ENCODE measurements at places on chromosomes 1 and 21. TPM values are rescaled to one million over a fixed set of nuclear protein-coding genes. Genes with fewer than 3 reads are reported as not detected.

GRCh38 chr21:44818640-44819011 is 764 bp upstream of the SUMO3 start:
- DNase-seq, result no peak

- DNase-seq, result no peak
Measured at GRCh38 chr1:61740751-61741700, 1.3 kb upstream of the PATJ start.

GRCh38 chr1:197144570-197145325 is 1.7 kb downstream of the ASPM start:
- no peak for DNase-seq

Gene HAPLN2
- total RNA-seq, result 0.09 TPM

GRCh38 chr1:224329484-224329841 is 509 bp downstream of the NVL start:
- no peak for DNase-seq

Gene OR4F29
- not detected for total RNA-seq

GRCh38 chr21:43971201-43971991 is 40.7 kb upstream of the TRAPPC10 start:
- no peak for DNase-seq

- no peak for DNase-seq
Measured at GRCh38 chr1:218402786-218403120, 57.6 kb downstream of the TGFB2 start.

- no peak for DNase-seq
Measured at GRCh38 chr1:183355797-183356196, 62.4 kb downstream of the NMNAT2 start.

DNA sequence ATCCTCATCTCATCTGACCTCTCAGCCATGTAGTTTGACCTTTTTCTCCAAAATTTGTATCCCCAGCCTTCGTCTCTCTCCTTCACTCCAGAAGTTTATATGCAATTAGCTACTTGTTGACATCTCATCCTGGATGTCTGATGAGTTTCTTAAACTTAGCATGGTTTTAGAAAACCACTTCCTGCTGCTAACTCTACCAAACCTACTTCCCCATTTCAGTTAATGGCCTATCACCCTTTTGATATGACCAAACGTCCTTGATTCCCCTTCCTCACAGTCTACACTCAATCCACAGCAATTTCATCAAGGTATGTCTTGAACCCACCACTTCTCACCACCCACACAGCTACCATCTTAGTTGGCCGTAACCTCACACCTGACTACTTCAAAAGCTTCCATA is 121.9 kb downstream of the LRRC40 start:
- no peak for DNase-seq

GRCh38 chr21:26140164-26140579 is 30.4 kb downstream of the APP start:
- no peak for DNase-seq

Gene SMYD3
- 27.0 TPM for total RNA-seq

Gene RAP1GAP
- 3.5 TPM for total RNA-seq

- DNase-seq, result no peak
Measured at GRCh38 chr1:119781434-119782210, 12.9 kb upstream of the HMGCS2 start.

Gene HSD3B1
- total RNA-seq, result 0.09 TPM

Gene TMEM54
- 2.2 TPM for total RNA-seq

DNA sequence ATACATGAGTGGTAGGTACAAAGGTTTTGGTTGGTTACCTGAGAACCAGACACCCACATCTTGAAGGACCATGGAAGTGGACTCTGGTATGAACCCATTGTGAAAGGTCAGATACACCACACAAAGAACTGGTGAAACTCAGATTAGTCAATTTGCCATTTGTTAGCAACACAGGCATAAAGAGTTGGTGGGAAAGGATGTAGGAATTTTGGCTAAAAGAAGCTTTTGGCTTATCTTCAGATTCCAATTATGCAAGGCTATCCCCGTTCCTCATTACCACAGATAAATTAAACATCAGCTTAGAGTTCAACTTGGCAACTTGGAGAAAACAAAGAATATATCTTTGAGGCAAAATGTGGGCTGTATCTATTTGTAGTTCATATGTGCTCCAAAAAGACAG is 87.0 kb upstream of the IRF2BP2 start:
- DNase-seq, result no peak

DNA sequence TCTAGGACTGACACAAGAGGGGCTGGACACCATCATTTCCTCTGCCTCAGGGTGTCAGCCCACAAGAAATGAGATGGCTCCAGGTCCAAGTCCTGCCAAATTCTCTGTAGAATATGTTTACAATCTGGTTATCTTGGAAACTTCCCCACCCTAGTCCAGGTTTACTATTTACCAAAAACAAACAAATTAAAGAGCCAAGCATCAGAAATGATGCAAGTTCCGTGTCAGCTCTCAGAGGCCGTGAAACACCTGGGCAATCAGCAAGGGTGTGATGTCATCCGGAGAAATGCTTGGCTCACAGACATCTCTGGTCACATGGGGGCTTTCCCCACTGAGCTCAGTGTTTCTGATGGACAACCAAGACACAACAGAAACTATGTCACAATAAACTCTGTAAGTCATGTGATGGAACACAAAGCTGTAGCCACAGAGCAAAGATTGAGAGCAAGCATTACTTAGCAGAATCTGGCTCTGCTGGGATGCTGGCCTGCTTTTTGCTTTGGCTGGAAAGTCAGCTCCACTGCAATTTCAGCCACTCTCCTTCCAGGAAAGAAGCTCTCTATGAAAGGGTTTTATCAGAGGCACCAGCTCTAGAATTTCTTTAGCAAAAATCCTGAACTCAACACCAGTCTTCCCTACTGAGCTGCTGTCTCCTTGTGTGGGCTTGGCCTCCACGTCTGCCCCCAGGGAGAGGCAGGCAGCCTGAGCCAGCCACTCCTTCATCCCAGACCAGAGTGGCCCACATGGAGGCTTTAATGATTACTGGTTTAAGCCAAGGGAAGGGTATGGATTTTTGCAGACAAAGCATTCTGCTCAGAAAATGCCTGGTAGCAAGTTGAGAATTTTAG is 55.9 kb downstream of the NENF start:
- DNase-seq, result no peak

DNA sequence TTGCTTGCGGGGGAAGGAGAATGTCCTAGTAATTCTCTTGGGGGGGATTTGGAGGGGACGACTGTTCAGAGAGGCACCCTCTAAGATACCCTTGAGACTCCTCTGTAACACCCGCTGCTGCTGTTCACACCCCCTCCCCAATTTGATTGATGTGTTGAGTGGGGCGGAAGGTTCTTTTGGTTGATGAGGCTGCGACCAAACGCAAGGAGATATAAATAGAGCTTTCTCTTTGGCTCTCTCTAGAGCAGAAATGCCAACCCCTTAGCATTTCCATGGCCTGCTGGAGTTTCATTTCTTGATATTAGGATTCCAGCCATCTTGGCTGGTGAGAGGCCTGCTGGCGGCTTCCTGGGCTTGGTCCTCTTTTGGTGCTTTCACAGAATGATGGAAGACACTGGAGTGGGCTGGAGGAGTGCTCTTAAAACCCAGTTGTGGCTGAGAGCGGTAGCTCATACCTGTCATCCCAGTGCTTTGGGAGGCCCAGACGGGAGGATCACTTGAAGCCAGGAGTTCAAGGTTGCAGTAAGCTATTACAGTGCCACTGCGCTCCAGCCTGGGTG is 2.0 kb downstream of the PIK3CD start:
- no peak for DNase-seq

Gene MIS18A
- 16.5 TPM for total RNA-seq

Gene LCE7A
- not detected for total RNA-seq

GRCh38 chr1:201360901-201361651 is 16.4 kb downstream of the TNNT2 start:
- no peak for DNase-seq
